CD4-positive, alpha-beta T cell treated with Interleukin-6 at 100 ng/mL for 8 hours (primary cell): ENCODE measurements at places on chromosomes 1 and 21.

DNA sequence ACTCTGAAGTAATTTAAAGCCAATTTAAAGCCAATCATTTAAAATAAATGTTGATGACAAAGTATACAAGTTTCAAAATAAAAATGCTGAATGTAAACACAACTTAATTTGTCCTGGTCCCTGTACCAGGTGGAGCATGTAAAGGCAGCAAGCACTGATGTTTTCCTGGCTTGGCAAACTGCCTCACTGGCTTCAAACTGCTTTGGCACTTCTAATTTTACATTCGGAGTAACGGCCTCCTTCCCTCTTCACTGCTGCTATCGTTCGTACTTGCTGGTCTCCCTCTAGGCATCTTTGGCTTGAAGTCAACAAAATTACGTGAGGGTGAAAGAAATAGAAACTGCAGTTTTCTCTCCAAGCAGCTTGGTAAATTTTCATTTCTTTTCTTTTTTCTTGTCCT is 287.9 kb downstream of the LTN1 start:
- DNase-seq: no peak

- DNase-seq: no peak
Measured at GRCh38 chr1:2108213-2108876, 58.1 kb downstream of the PRKCZ start.

GRCh38 chr21:44934276-44934675 is 5.6 kb upstream of the SLX9 start:
- DNase-seq: no peak

DNA sequence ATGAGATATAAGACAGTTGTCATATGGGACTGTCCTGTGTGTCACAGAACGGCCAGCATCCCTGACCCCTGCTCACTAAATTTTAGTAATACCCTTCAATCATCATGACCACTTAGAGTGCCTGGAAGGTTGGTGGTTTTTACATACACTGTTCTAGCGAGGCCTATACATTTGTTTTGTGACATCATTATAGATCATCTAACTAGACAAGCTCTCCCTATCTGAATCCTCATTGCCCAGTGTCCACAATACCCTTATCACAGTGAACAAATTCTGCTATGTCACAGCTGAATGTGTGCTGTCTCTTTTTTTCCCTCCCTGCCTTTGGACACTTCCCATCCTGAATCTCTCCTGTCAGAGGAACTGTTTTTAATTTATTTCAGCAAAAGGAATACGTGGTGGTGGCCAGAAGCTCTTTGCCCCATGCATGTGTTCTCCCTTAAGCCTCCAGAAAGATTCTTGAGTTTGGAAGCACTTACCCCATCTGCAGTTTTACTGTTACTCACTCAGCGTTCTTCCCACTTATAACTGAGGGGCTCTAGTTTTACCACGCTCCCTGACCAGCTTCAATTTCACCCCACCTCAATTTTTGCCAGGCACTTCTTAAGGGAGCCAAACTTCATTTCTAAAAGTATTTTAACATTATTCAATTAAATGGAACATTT is 70.3 kb downstream of the OLFML2B start:
- no peak for DNase-seq

- DNase-seq: no peak
Measured at GRCh38 chr1:230957580-230957989, 21.1 kb downstream of the TTC13 start.

- no peak for DNase-seq
Measured at GRCh38 chr1:18009055-18009454, 98.5 kb upstream of the IGSF21 start.

DNA sequence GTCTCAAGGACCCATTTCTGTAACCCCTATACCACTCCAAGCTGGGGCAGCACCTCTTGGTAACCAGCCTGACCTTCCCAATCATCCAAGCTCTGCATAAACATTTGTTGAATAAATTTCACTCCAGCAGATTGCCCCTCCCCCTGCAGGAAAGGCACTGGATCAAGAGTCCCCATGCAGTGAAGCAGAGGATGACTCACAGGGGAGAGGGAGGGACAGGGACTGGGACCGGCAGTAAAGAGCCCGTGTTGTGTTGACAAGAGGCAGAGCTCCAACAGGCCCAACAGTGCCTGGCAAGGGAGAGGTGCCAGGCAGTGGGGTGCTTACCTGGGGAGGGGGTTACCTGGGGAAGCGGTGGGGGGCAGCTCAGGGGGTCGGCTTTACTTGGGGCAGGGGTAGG is 32.3 kb downstream of the SLC9A1 start:
- no peak for DNase-seq

GRCh38 chr1:186781730-186782129 is 47.0 kb upstream of the PLA2G4A start:
- no peak for DNase-seq

GRCh38 chr1:197184190-197184589 is 37.7 kb upstream of the ASPM start:
- DNase-seq: no peak

- no peak for DNase-seq
Measured at GRCh38 chr1:93565496-93566206, 116.0 kb downstream of the BCAR3 start.
